NCI-H187 (cell line): ENCODE measurements at places on chromosomes 11 and 22.

GRCh38 chr11:26761361-26761809 lies 39.5 kb upstream of the SLC5A12 start:
- no peak for DNase-seq

GRCh38 chr11:118180300-118180703 lies 3.9 kb upstream of the SCN2B start:
- no peak for DNase-seq

DNA sequence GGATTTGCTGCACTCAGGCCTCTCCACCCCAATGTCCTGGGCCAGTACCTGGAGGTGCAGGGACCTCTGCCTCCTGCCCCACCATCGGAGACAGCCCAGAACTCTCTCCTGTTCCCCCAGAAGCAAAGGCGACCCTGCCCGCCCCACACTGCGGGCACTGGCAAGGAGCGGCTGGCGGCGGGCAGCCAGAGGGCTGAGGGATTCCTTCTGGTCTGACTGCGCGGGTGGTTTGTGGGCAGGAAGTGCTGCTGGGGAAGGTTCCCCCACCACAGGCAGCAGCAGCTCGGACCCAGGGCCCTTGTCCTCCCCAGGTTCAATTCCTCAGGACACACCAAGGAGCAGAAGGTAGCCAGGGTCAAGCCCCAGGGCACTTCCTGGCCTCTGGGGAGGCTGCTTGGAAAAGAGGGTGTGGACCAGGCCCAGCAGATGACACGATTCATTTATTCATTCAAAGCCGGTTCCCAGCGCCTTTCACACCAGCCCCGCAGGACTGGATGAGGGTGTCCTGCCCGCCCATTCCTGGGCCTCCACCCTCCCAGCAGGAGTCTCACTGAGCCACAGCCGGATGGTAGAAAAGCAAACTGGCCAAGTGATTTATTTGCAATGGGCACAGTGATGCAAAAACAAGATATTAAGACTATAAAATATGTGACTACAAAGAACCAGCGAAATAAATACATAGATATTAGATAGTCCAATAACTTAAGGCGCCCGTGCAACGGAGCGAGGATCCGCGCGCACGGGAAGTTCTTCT lies 1.2 kb downstream of the PHLDA2 start:
- DNase-seq: no peak

- DNase-seq: no peak
Measured at GRCh38 chr11:44333271-44334218, 23.6 kb upstream of the ALX4 start.

DNA sequence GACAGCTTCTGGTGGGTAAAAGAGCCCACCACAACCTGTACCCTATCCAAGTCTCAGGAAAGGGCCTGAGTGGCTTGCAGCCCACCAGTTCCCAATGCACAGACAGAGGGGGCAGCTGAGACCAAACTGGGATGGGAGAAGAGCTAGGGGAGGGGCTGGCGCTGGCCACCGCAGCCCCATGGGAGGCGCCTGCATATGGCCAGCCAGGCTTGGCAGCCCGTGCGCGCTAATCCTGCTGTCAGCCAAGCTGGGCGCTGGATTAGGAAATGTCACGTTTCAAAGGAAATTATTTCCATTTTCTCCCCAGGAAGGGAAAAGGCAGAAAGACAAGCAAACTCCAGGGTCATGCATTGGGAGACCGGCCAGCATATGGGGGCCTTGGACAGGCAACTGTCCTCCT lies 236.8 kb downstream of the BUD13 start:
- no peak for DNase-seq
